ENCODE measurements at places on chromosomes 3 and 15.

GRCh38 chr3:170745211-170745718 lies 124.7 kb downstream of the RPL22L1 start:
- ATAC-seq = no peak

- no peak for ATAC-seq
Observed at GRCh38 chr3:132758740-132759139, 36.5 kb upstream of the NPHP3 start.

DNA sequence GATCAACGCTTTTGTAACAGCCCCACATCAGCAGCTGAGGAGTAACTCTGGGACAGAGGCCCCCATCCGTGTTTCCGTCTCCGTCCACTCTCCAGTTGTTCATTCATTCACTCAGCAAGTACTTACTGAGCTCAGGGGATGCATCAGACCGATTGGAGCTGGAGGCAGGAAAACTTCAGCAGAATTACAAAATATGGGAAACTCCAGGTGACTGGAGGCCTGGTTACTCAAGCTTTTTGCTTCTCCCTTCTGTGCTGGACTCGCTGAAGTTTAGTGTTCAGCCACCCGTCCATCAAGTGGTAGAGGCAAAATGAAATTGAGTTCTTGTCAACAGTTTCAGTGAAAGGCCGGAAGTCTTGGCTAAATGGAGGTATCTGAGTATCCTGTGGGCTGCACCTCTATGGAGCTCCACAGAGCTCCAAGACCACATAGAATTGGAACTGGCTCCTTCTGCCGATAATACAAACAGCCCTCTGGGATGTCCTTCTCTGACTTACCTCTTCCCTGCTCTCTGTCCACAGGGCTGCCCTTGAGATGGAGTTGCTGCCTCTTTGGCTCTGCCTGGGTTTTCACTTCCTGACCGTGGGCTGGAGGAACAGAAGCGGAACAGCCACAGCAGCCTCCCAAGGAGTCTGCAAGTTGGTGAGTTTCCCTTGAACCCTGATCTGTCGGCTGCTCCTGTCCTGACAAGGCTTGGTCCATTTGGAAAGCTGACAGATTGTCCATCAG lies 14.7 kb downstream of the NRROS start:
- ATAC-seq = no peak

- no peak for ATAC-seq
Observed at GRCh38 chr15:32705446-32705845, 12.4 kb upstream of the GREM1 start.

DNA sequence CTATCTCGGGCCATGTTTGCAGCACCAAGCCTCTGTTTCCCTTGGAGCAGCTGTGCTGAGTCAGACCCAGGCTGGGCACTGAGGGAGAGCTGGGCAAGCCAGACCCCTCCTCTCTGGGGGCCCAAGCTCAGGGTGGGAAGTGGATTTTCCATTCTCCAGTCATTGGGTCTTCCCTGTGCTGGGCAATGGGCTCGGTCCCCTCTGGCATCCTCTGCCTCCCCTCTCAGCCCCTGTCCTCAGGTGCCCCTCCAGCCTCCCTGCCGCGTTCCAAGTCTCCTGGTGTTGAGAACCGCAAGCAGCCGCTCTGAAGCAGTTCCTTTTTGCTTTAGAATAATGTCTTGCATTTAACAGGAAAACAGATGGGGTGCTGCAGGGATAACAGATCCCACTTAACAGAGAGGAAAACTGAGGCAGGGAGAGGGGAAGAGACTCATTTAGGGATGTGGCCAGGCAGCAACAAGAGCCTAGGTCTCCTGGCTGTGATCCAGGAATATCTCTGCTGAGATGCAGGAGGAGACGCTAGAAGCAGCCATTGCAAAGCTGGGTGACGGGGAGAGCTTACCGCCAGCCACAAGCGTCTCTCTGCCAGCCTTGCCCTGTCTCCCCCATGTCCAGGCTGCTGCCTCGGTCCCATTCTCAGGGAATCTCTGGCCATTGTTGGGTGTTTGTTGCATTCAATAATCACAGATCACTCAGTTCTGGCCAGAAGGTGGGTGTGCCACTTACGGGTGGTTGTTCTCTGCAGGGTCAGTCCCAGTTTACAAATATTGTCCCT lies 1.2 kb downstream of the RHO start:
- ATAC-seq = no peak

DNA sequence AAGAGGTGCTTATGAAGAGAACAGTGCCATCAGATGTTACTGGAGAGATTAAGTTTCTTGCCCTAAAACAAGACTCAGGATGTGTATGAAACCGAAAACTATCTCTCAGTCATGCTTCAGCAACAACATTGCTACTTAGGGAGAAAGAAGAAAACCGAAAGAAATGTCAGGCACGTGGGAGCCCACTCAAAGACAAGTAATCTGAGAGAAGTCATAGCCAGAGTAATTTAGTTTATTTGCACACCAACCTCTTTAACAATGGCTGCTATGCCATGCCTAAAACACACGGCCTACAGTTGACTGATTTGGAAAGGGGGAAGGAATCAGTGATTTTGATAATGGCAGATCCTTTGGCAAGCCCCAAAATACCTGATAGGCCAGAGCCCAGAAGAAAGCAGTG lies 162.9 kb downstream of the TIGIT start:
- peak; percentile 81 for ATAC-seq

DNA sequence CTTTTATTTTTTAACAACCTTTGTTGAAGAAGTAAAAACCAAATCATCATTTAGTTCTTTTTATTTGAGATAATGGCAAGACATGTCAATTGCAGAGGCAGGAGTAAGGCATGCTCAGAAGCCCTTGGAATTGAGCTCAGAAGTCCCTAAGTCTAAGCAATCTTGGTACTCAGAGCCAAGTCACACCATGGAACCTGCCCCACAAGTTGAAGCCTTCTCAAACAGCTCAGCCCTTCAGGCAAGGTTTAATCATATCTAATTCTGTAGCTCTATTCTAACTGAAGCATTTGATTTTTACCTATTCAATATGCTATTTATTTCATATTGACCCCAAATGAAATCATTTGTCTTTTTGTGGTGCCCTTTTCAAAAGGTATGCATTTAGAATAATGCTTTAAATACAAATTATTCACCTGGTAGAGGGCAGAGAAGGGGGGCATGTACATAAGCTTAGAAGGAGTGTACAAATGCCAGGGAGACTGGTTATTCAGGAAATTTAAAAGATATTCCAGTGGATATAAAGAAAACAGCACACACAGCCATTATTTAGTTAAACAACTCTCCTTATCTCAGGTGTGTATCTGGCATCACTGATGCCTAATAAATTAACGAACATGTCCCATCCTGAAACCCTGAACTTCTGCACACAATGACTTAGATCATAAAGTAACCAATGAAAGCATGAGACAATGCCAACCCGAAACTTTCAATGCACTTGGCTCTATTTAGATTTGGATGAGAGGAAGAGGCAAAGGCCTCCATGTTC lies 26.2 kb upstream of the TOP2B start:
- no peak for ATAC-seq

DNA sequence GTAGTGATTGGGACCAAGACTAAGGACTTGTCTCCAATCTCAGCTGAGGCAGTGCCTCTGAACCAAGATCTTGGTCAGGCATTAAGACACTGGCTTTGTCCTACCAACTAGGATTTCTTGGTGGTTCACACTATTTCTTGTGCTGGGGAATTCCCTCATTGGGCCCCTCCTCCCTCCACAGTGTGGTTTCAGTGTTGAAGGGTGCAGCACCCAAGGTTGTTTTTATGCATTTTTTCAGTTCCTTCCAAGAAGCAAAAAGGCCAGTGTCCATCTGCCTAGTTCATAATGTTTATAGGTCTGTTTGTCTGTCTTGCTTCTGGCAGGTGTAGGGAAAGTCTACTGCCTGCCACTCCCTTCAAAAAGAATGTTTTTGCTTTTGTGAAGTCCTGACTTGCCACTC lies 10.6 kb upstream of the ITPKA start:
- ATAC-seq = peak; percentile 87

DNA sequence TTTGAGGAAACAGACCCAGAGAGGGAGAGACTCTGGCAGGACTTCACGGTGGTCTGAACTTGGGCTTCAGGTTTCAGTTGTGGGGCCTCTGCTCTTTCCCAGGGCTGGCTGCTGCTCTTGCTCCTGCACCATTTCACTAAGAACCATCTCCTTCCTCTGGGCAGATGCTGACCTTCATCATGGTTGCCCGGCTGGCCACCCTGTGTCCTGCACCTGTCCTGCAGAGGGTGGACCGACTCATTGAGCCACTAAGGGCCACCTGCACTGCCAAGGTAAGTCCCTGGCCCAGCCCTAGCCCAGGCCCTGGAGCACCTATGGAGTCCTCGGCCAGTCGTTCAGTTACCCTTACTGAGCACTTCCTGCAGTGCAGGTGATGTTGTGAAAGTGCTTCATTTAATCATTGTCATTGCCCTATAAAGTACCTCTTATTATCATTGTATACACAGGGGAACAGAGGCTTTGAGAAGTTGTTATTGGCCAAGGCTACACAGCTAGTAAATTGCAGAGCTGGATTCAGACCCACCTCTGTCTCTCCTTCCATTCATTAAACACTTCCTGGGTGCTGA lies 10.0 kb downstream of the RPL32 start:
- no peak for ATAC-seq

GRCh38 chr3:139308560-139308959 lies 35.3 kb upstream of the MRPS22 start:
- no peak for ATAC-seq

- ATAC-seq = no peak
Observed at GRCh38 chr3:24254649-24255048, 240.0 kb downstream of the THRB start.

DNA sequence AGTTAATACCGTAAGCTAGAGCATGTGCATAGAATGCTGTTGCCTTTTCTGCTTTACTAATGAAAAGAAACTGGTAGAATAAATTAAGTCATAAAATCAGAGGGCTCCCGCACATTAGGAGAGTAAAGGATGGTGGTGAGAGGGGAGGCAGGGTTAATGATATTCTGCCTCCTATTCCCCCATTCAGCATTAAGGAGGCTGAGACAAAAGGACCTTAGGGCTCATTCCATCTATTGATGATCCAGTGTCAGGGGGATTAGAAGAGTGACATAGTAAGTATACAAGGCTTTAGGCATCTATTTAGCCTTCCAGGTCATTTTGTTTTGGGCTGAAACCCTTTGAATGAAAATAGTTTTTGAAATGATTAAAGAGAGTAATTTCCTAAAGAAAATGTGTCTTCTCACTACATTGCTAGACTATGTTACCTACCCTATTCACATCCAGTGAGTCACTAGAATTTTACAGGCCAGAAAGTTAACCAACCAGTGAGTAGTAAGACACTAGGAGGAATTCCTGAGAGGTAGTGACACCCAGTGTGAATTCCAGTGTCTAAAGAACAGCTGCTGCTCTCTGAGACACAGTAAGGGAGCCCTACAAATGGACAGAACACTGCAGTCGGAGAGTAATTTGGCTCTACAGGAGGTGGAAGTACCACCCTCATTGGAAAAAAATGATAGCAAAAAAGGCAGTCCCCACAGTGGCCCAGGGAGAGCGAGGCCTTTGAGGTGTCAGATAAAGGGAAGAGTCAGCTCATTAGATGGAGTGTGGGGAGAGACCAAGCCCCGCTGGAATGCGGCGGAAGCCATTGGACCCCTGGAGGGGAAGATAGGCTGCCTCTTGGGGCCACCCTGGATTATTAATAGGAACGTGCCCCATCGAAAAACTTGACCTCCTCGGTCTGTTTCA lies 67.6 kb downstream of the TUSC7 start:
- ATAC-seq = no peak

- ATAC-seq = no peak
Observed at GRCh38 chr3:184129012-184129411, 6.1 kb upstream of the EIF2B5 start.

GRCh38 chr15:75200765-75201615 lies 692 bp upstream of the C15orf39 start:
- no peak for ATAC-seq

GRCh38 chr3:19539518-19540392 lies 391.4 kb downstream of the KCNH8 start:
- peak; percentile 81 for ATAC-seq

DNA sequence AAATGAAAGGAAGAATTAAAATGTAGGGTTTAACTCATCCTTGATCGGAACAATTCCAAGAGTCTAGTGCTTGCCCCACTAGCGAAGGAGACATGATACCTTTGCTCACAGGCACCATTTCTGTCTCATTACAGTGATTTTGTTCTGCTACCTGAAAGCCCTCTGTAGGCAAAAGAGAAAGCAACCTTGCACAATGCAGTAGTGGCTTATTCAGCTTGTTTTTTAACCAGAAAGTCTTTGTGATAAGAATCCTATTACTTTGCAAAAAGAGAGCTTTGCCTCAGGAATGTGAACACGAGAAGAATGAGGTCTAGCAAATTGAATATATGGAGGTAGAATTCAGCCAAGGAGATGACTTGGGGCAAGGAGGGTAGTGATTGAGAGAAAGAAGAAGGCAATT lies 684.4 kb downstream of the GRM7 start:
- no peak for ATAC-seq

DNA sequence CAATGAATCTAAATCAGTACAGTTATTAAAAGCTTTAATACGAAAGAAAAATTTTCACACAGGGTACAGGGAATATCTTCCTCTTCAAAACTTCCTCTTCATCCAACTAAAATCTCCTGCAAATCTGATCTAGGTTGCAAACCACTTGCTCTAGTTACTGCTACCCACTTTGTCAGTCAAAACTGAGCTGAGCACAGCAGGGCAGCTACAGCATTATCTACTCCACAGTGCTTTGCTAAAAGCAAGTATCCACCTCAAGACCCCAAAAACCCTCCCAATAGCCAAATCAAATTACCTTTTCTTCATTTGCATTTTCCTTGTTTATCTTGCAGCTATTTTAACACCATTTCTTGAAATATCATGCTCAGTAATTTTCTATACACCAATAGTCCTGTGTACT lies 14.7 kb downstream of the ZNF280D start:
- no peak for ATAC-seq

- no peak for ATAC-seq
Observed at GRCh38 chr3:45573591-45573990, 21.0 kb upstream of the LIMD1 start.

- ATAC-seq = no peak
Observed at GRCh38 chr15:89051875-89052274, 36.4 kb upstream of the ABHD2 start.

DNA sequence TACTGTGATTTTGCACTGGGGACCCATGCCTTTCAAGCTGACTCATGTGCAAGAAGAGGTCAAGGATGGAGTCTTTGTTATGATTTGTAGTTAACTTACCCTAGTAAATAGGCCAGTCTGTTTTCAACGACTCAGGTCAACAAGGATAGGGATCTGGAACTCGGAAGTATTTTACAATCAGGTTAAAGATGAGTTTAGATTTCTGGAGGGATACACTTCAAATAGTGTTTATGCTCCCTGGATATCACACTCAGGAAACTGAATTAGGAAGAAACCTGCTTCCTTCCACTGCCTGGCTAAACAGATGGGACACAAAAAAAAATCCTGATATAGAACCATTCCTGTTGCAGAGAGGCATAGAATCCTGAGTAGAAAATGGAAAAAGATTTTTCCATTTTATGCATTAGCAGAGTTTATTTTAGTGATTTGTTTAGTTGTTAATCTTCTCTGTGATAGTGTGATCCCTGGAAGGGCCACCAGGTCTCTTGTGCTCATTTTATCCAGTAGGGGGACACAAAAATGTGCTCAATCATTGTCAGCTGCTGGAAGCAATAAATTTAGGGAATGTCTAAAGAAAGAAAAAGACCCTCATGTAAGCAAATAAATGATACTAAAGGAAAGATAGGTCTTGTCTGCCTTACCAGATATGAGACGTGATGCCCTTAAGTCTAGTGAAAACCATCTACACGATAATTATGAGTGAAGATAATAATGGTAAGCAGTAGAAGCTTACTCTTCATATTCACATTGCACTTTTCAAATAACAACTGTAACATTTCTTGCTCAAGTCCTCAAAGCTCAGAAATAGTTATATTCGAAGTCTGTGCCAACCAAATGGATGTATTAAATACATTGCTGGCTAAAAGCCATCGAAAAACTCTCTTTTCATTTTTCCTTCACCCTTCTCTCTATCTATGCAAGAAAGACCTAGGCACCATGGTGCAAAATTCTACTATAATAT lies 452.1 kb upstream of the KCNMB2 start:
- no peak for ATAC-seq
